ENCODE measurements at places on chromosomes 1 and 21.

- DNase-seq: no peak
These were observed 9.4 kb downstream of the PRDM16 start for GRCh38 chr1:3078430-3078861.

GRCh38 chr1:226482975-226483700, 65.4 kb upstream of the STUM start:
- no peak for DNase-seq

GRCh38 chr21:14591882-14592281, 45.8 kb upstream of the SAMSN1 start:
- no peak for DNase-seq

GRCh38 chr1:11357276-11357675, 84.3 kb downstream of the UBIAD1 start:
- DNase-seq: no peak

GRCh38 chr1:96465441-96465840, 256.1 kb upstream of the PTBP2 start:
- no peak for DNase-seq

DNA sequence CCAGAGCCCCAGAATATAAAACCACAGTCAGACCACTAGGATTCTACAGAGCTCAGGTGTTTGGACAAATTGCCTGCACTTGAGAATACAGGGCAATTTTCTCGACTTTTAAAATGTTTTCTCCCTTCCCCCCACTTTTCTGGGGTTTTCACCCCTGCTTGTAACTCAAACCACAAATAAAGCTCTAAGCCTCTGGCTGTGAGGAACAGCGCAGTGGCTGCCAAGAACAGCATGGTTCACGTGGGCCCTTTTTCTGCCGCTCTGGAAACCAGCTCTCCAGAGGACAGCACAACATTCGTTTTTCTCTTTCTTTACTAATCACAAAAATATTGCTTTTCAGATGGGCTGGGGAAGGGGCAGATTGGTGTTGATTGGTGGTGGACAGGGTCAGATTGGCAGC, 102.2 kb upstream of the JUN start:
- DNase-seq: no peak

Data from iPS DF 19.7 (cell line).